ENCODE measurements at places on chromosomes 11 and 22.

DNA sequence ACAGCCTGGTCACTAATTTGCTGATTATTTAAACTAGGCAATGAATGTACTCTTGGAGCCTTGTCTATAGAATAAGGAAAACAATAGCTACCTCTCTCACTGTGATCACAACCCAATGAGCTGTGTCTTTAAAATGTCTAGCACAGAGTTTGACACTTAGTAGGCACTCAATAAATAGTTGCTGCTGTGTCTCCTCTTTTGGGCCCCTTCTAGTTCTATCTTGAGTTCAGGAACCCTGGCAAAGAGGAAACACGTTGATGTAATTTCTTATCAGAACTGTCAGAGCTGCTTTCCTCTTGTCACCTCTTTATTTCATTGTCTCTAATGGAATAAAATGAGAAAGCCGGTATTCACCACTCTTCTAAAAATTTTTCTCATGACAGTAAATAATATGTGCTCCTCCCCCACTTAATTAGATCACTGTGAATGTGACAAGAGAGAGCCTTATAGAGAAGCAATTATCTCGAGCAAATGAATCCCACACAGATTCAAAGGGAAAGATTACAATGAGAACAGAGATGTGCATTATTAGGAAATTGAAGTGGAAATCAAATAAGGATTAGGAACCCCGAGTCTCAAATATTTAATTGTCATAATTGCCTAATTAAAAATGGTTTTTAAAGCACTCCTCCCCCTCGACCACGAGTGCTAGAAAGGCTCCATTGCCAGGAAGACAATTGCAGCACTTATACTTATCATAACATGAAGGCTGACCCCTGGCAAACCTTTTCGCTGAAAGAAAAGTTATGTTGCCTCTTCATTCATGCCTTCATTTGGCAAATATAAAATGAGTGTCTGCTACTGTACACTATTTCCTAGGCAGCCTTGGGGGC is 175.0 kb upstream of the BDNF start:
- DNase-seq: no peak

GRCh38 chr11:105878510-105878909 is 143.5 kb downstream of the MSANTD4 start:
- DNase-seq: no peak

- no peak for DNase-seq
Measured at GRCh38 chr22:23384431-23384830, 195.7 kb downstream of the IGLL1 start.

DNA sequence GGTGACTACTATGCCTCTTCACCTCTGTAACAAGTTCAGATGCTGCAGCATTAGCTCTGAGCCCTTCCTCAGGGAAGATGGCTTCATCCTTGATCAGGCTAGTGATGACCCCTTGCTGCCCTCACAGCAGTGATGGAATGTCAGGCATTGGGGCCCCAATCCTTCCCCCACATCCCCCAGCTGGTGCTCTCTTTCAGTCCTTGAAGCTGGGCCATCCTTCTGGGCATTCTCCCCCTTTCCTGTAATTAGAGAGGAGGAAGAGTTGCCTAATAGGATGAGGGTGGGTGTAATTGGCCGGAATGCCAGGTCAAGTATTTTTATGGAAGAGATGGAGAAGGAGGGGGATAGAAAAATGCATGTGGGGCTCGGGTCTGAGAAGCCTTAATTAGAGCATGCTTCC is 62.6 kb downstream of the TRAF6 start:
- no peak for DNase-seq
